ENCODE measurements at places on chromosomes 3 and 15. TPM values are rescaled to one million over a fixed set of nuclear protein-coding genes. Genes with fewer than 3 reads are reported as not detected.

Gene CD86
- polyA plus RNA-seq = not detected

Gene FEM1B
- 16.9 TPM for polyA plus RNA-seq

Gene SAMMSON
- polyA plus RNA-seq = not detected

Gene NIPA2
- 55.4 TPM for polyA plus RNA-seq

Gene ASB14
- 0.24 TPM for polyA plus RNA-seq

Gene EIF2A
- polyA plus RNA-seq = 41.5 TPM

Gene MEIS2
- not detected for polyA plus RNA-seq

Gene AGBL1
- polyA plus RNA-seq = not detected

Gene MESP1
- polyA plus RNA-seq = 0.60 TPM

Gene GOLGA6C
- polyA plus RNA-seq = not detected

Measured in CD8-positive, alpha-beta memory T cell (primary cell).